ENCODE measurements at places on chromosomes 2 and 18.

- no peak for DNase-seq
Measured at GRCh38 chr2:134331081-134331480, 77.2 kb downstream of the MGAT5 start.

DNA sequence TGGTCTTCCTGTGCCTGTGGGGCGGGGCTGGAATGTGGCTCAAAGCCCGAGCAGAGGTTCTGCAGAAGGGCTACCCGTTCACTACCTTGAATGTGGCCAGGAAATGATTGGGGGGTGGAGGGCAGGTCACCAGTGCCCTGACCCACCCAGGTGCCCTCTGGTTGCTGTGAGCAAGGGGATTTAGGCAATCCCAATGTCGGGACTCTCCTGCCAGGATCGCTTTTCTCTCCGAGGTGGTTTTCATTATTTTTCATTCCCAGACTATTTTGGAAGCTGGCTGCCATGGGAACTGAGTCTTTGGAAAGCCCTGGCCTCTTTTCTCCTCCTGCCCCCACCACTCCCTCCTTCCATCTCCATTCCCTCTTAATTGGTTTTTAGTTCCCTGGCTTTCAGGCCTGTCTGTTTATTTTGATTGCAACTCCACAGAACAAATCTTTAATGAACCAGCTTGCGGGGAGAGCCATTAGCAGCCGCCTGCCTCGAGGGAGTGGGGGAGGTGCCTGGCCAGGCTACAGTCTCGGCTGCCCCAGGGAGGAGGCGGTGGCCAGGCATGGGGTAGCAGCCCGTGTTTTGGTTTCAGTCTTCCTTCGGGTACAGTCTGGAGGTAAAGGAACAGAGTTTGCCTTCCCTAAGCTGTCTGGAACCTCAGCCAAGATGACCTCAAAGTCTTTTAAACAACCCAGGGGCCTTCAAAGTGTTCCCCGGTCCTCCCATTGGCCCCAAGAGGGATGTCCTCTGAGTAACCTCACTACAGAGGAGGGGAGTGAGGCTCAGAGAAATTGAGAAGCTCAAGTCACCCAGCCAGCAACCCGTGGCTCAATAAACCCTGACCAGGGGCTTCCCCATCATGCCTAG is 114.4 kb upstream of the HAAO start:
- DNase-seq: no peak

GRCh38 chr2:218722876-218723785 is 12.5 kb downstream of the TTLL4 start:
- DNase-seq: no peak

DNA sequence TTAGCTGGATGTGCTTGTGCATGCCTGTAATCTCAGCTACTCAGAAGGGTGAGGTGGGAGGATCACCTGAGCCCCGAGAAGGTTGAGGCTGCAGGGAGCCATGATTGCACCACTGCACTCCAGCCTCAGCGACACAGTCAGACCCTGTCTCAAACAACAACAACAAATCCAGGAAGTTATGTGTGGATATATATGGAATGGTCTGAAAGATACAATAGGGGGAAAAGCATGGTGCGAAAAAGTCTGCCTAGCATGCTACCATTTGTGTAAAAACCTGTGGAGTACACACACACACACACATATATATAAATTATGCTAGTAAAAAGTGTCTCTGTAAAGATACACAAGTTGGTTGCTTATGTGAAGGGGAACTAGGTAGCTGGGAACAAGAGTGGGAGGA is 6.9 kb upstream of the HOXD1 start:
- DNase-seq: no peak

DNA sequence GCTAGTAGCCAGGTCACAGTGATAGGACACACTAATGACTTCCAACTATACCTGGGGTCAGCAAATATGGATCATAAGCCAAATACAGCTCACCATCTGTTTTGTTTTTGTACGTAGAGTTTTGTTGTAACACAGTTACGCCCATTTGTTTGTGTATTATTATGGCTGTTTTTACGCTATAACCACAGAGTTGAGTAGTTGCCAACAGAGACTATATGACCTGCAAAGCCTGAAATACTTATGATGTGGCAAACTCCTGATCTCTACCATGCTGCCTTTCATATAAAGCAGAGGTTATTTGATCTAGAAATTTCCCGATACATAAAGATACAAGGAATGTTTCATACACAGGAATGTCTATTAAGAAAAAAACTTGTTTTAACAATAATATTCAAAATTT is 152.2 kb downstream of the HNMT start:
- no peak for DNase-seq

GRCh38 chr2:155298001-155298400 is 599.5 kb downstream of the KCNJ3 start:
- no peak for DNase-seq

DNA sequence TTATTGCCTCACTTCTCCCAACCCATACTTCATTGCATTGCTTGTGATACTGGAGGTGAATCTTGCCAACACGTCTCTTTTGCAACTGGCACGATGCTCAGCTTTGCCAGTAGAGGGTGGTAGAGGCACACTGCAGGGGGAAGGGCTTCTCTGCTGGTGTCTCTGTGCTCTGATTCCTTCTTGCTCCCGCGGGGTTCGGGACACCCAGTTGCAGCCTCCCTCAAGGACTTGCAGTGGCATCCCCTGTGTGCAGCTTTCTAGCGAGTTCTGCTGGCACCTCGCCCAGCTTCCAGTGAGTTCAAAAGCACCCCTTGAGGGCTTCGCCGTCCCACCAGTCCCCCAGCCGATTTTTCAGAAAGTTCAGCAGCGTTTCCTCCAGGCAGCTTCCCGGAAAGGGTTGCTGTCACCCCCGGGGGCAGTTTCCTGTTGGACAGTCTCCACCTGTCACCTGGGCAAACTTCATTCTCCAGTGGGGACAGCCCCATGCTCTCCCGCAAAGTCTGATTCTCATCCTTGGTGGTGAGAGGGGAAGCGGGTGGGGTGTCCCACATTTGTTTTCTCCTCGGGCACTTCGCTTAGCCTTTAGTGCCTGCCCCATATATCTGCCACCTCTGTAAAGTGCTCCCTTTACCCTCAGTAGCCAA is 35.4 kb upstream of the EN1 start:
- DNase-seq: peak; percentile 9

DNA sequence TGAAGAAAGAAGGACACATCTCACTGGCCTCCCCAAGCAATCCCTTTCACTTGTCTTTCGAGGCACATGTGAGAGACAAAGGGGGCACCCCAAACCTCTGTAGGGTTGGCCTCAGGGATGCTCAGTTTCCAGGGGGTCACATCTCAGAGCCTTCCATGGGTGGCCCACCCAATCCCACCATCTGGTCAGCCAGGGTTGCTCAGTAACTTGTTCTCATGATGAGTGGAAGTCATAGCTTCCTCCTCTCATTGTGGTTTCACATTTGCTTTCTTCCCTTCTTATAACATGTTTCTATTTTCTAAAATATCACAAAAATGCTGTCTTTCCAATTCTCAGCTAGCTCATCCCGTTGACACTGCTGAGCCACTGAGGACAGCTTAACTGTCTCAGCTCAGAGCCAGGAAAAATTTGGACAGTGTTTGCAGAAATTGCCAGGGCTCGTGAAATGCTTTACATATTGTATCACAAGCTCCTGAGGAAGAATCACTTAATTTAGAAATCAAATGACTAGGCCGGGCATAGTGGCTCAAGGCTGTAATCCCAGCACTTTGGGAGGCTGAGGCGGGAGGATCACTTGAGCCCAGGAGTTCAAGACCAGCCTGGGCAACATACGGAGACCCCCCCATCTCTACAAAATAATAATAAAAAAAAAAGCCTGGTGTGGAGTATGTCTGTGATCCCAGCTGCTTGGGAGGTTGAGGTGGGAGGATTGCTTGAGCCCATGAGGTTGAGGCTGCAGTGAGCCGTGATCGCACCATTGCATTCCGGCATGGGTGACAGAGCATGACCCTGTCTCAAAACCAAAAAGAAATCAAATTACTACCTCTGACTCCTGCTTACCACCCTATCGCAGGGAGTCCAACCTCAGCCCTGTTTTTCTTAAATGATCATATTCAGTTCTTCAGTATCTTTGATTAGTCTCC is 129.3 kb downstream of the PRKCE start:
- DNase-seq: no peak

- no peak for DNase-seq
Measured at GRCh38 chr2:176251928-176252327, 17.3 kb upstream of the MTX2 start.

DNA sequence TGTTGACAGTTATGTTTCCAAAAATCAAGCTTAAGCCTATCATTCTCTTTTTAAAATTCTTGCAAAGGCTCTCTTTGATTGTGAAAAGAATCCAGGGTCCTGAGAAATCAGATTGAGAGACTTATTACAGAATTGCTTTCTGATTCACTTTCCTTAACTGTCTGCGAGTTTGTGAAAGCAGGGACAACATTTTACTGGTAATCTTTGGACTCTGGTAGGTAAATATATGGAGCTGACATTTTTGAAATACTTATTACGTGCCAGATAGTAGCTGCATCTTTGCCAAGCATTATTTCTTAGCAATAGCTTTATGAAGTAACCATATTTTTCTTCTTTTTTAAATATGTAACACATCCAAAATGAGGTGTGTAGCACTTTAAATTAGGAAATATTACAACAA is 570.9 kb downstream of the CMPK2 start:
- no peak for DNase-seq

DNA sequence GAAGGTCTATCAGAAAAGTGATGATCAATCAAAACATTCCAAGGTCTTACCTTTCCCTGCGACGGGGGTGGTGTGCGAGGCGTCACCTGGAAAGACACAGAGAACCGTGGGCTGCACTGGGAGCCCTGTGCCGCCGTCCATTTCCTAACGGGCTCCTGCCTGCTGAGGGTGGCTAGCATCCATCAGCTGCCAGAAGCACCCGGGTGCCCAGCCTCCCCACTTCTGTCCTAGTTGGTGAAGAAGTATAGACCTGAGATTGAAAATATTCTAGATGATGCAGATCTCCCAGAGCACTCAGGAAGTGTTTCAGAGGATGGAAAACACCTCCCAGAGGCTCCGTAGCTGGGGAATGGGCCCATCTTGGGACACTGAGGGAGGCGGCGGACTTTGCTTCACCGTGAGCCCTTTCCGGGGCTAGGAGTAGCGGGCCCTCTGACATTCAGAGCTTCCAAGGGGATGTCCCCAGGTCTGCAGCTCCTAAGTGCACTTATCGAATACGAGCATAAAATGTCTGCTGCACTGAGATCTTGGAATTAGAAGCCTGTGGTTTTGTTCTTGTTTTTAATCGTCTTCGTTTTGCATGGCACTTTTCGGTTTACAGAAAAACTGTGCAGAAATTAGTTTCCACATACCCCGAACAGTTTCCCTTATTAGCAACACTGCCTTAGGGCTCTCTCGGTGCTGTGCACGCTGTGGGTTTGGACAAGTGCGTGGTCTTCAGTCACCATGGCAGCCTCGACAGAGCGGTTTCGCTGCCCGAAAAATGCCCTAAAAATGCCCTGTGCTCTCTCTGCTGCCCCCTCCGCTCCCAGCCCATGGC is 143.5 kb downstream of the MBP start:
- DNase-seq: no peak

- no peak for DNase-seq
Measured at GRCh38 chr2:161250864-161251436, 57.3 kb upstream of the PSMD14 start.

- DNase-seq: no peak
Measured at GRCh38 chr2:1923541-1923940, 179.2 kb upstream of the PXDN start.

- DNase-seq: no peak
Measured at GRCh38 chr2:43098539-43098938, 127.9 kb downstream of the ZFP36L2 start.

- no peak for DNase-seq
Measured at GRCh38 chr2:30348825-30349224, 98.2 kb upstream of the LCLAT1 start.

Data from T-helper 22 cell (primary cell).